Activated T-helper 17 cell treated with anti-CD3 and anti-CD28 coated beads, Interleukin-2, amount 50 U/mL, for 72 hours (primary cell): ENCODE measurements at places on chromosomes 5 and 9. TPM values are rescaled to one million over a fixed set of nuclear protein-coding genes. Genes with fewer than 3 reads are reported as not detected.
A peak's percentile ranks its signal among the peaks of the same experiment; 100 is the strongest.

- no peak for ATAC-seq
Observed at GRCh38 chr5:154756009-154756867, 1.1 kb downstream of the LARP1 start.

DNA sequence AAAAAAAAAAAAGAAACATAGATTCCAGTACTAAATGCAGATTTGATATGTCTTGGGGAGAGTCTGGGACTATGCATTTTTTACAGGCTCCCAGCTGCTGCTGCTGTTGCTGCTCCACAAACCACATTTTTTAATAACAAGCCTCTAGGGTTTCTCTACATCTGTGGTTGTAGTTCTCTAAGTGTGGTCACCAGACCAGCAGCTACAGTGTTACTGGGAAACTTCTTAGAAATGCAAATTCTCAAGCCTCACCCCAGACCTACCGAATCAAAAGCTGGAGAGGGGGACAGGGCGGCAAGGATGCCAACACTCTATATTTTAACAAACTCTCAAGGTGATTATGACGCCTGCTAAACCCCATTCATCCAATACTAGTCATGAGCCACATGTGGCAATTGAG lies 293.4 kb upstream of the PTGER4 start:
- ATAC-seq: peak; percentile 47

The MEIKIN gene
- not detected for total RNA-seq

The CARD9 gene
- total RNA-seq: 6.4 TPM

The DDX4 gene
- 0.26 TPM for total RNA-seq
